ENCODE measurements at places on chromosomes 12 and 14.

DNA sequence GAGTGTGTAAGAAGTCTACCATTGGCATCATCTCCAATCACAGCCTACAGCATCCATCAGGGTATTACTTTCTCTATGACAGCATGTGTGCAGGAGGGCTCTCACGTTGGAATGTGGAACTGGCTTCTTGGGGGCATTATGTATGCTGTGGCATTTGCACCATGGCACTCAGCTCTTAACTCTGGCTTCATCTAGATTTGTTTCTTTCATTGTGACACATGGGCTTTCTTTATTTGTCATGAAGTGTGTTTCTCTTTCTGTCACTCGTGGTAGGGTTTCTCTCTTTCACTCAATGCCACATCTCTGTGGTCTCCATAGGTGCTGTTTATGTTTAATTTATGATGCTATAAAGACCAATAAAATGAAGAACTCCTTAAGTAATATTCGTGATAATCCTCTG is 191.2 kb upstream of the GARIN2 start:
- no peak for DNase-seq

- no peak for DNase-seq
These were observed 43.7 kb upstream of the HECTD1 start for GRCh38 chr14:31251028-31251958.

- DNase-seq = no peak
These were observed 79.6 kb downstream of the EPS8 start for GRCh38 chr12:15709551-15709950.

DNA sequence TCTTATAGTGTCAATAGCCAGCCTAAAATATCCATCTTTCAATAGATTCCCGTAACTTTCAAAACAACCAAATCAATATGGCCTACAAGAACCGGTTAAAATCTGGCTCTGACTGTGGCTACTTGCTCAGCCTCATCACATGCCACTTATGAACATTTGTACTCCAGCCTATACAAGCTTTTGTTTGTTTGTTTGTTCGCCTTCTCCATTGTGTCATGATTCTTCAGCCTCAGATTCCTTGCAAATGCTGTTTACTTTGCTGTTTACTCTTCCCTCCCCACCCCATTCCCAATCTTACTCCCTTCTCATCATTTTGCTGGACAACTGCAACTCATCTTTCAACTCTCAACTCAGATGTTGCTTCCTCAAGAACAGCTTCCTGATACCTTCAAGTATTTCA is 161.2 kb downstream of the CAPZA3 start:
- no peak for DNase-seq

- no peak for DNase-seq
These were observed 1.2 kb downstream of the ACTR6 start for GRCh38 chr12:100201604-100202423.
